Muscle of leg (tissue), 16 donors: ENCODE measurements at places on chromosomes 5 and 9.
A peak's percentile ranks its signal among the peaks of the same experiment; 100 is the strongest.

- H3K4me1 ChIP-seq = no peaks in the 10 kb centered on the region
- H3K4me3 ChIP-seq = no peak overlapping the region
- peak overlapping the region; percentile 42 for H3K27ac ChIP-seq
- no peaks in the 10 kb centered on the region for H3K27me3 ChIP-seq
- DNase-seq = no peak
These were observed 19.0 kb downstream of the GPR107 start for GRCh38 chr9:130072515-130073235.

- no peak overlapping the region for H3K27ac ChIP-seq
- peaks cover 5% of the 10 kb centered on the region for H3K27me3 ChIP-seq
- no peak overlapping the region for H3K4me3 ChIP-seq
- H3K36me3 ChIP-seq = no peaks in the 10 kb centered on the region
These were observed 193.1 kb downstream of the HSD17B3 start for GRCh38 chr9:96108691-96109380.

DNA sequence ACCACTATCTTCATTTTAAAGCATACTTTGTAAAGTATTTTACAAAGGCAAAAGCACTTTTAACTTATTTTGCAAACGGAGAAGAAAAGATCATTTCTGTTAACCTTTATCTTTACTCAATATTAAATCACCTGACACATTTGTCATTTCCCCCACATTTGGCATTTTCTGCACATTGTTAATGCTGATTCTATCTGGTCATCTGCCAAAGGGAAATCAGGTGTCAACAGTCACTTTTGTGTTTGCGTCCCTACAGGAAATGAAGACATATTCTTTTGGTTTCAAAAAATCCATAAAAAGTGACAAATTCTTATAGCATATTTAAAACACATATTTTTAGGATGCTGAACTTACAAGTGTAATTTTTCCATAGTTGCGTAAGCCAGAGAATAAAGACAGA lies 191.3 kb upstream of the TMEM161B start:
- no peaks in the 10 kb centered on the region for H3K4me1 ChIP-seq
- H3K27ac ChIP-seq = no peak overlapping the region
- H3K4me3 ChIP-seq = no peak overlapping the region
- no peak for DNase-seq
- H3K27me3 ChIP-seq = no peaks in the 10 kb centered on the region

DNA sequence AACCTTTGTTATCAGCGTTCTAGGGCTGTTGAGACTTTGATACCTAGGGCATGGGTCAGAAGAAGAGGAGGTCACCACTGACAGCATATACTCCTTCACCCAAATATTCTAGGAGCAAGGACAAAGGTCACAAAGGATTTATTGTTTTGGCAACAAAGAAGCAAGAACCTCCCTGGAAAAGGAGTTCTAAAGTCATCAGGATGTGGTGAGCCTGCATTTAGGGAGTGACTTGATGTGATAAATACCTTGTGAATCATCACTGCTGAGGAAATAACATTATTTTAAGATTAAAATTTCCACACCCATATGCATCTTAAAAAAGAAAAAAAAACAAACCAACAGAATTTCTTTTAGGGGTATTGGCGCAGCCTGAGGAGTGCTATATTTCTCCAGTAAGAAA lies 13.9 kb downstream of the IFNA1 start:
- H3K36me3 ChIP-seq = no peaks in the 10 kb centered on the region
- H3K4me1 ChIP-seq = no peaks in the 10 kb centered on the region
- DNase-seq = no peak
- no peak overlapping the region for H3K4me3 ChIP-seq
- no peaks in the 10 kb centered on the region for H3K27me3 ChIP-seq
- no peak overlapping the region for H3K27ac ChIP-seq

DNA sequence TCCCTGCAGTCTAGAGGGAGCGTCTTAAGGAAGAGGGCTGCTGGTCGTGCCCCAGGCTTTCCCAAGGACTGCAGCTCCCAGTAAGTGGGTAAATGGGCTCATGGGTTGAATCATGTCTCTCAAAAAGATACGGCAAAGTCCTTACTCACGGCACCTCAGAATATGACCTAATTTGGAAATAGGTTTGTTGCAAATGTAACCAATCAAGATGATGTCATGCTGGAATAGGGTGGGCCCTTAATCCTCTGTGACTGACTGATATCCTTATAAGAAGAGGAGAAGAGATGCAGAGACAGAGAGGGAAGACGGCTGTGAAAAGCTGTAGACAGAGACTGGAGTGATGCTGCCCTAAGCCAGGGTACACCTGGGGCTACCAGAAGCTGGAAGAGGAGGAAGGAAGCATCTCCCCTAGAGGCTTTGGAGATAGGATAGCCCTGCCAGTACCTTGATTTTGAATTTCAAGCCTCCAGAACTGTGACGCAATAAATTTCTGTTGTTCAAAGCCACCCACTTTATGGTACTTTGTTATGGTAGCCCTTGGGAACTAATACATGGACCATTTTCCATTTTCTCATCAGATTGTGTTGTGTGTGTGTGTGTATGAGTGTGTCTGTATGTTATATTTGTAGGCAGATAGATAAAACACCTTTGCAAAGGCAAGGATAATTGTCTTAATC lies 15.0 kb downstream of the GALNT10 start:
- H3K27me3 ChIP-seq = no peaks in the 10 kb centered on the region
- no peak overlapping the region for H3K4me3 ChIP-seq
- no peak for DNase-seq

DNA sequence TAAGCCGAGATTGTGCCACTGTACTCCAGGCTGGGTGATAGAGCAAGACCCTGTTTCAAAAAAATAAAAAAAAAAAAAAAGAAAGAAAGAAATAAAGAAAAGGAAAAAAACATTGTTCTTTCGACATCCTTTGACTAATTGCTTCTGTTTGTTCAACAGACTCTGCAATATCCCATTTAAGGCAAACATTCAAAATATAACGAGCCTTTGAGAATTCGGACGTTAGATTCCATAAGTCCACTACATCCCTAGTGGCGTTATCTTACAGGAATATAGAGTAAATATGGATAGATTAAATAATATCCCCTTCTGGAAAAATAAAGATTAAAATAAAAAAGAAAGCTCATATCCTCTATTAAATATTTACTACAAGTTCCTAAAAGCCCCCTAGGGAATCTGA lies 27.0 kb upstream of the HOMER1 start:
- DNase-seq = no peak
- no peak overlapping the region for H3K4me3 ChIP-seq
- H3K27ac ChIP-seq = no peak overlapping the region

- peaks cover 32% of the 10 kb centered on the region for H3K27me3 ChIP-seq
- no peak overlapping the region for H3K27ac ChIP-seq
- no peak for DNase-seq
- no peak overlapping the region for H3K4me3 ChIP-seq
- no peaks in the 10 kb centered on the region for H3K36me3 ChIP-seq
These were observed 65.0 kb downstream of the HSD17B3 start for GRCh38 chr9:96236854-96237550.

DNA sequence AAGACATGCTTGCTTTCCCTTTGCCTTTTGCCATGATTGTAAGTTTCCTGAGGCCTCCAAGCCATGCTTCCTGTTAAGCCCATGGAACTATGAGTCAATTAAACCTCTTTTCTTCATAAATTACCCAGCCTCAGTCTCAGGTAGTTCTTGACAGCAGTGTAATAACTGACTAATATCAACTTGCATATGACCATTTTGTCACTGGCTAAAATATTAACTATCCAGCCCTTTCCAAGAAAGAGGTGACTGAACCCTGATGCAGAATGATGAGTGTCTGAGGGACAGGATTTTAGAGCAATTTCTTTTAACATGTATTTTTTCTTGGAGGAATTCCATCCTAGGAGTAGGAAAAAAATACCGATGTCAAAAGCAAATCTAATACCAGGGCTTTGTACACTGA lies 266.1 kb downstream of the SEMA5A start:
- H3K4me3 ChIP-seq = no peak overlapping the region
- DNase-seq = no peak
- no peaks in the 10 kb centered on the region for H3K27me3 ChIP-seq
- no peaks in the 10 kb centered on the region for H3K36me3 ChIP-seq
- no peaks in the 10 kb centered on the region for H3K4me1 ChIP-seq

GRCh38 chr9:104604801-104605200 lies 626 bp downstream of the OR13C2 start:
- no peaks in the 10 kb centered on the region for H3K27me3 ChIP-seq
- no peak overlapping the region for H3K4me3 ChIP-seq
- DNase-seq = no peak
- no peaks in the 10 kb centered on the region for H3K4me1 ChIP-seq

DNA sequence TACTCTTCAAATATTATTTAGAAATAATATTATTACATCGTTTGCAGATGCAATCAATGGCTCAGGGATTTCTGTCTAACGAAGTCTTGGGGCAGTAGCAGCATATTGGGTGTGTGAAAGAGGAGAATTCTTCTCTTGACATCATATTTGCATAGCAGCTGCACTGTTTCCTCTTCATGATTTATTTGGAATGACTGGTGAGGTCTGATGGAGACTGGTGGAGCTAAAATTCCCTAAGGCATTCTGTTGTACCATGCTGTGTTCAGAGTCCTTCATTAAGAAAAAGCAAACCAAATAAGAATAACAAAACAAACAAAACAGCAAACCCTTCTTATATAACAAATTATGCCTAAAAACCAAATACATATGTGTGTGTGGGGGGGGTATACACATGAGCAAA lies 177.6 kb downstream of the DIRAS2 start:
- H3K27me3 ChIP-seq = no peaks in the 10 kb centered on the region
- DNase-seq = no peak
- H3K27ac ChIP-seq = no peak overlapping the region
- H3K4me1 ChIP-seq = no peaks in the 10 kb centered on the region
- H3K4me3 ChIP-seq = no peak overlapping the region

GRCh38 chr9:16333691-16334090 lies 536.8 kb downstream of the BNC2 start:
- peaks cover 29% of the 10 kb centered on the region for H3K4me1 ChIP-seq
- no peak overlapping the region for H3K27ac ChIP-seq
- H3K36me3 ChIP-seq = no peaks in the 10 kb centered on the region

DNA sequence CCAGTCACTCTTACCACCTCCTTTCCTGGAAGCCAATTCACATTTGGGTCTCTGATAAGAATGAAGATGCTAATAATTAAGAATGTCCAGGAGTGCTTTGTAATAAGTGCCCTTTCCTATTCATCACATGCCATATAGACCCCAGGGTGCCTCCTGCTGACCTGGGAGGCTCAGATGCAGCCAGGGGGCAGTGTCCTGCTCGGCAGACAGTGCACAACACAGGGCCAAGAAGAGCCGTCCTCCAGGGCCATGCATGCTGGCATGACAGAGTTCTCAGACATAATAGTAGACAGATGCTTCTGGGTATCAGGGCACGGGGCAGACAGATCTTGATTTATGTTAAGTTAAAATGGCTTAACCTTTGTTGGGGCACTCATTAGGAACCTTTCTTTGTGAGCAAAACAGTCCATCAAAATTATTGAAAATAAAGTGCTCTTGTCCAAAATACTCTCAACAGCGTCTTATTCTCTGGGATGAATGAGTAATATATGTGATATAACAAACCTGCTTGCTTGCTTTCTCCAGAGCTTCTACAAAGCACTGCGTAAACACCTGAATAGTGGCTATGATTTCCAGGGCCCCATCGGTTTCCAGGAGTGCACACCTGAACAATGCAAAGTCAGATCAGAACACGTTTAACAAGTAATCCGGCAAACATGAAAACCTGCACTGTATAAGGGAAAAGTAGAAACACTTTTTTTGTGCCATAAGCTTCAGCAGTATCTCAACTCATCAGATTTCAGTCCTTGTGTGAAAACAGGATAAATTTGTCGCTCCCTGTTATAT lies 192.7 kb downstream of the FANCC start:
- peaks cover 6% of the 10 kb centered on the region for H3K4me1 ChIP-seq

DNA sequence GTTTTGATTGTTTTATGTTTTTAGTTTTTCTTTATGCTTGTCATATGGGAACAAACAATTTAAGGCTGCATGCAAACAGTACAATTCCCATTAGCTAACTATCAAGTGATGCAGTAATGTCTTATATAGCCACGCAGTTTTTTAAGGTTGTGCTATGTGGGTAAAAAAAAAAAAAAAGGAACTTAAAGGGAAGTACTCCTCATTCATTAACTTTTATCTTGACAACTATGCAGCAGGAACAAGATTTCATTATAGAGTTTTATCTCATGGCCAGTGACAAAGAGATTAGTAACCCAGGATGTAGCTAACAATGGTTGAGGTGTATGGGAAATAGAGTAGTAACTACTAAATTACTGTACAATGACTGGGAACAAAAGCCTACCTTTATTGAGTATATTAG lies 1008.2 kb upstream of the CDH9 start:
- H3K27me3 ChIP-seq = no peaks in the 10 kb centered on the region
- no peak for DNase-seq
- no peaks in the 10 kb centered on the region for H3K36me3 ChIP-seq
- no peaks in the 10 kb centered on the region for H3K4me1 ChIP-seq
- H3K4me3 ChIP-seq = no peak overlapping the region

- peaks cover 7% of the 10 kb centered on the region for H3K36me3 ChIP-seq
- H3K4me3 ChIP-seq = no peak overlapping the region
- H3K27ac ChIP-seq = no peak overlapping the region
These were observed 43.5 kb downstream of the SLC12A7 start for GRCh38 chr5:1068204-1068894.

DNA sequence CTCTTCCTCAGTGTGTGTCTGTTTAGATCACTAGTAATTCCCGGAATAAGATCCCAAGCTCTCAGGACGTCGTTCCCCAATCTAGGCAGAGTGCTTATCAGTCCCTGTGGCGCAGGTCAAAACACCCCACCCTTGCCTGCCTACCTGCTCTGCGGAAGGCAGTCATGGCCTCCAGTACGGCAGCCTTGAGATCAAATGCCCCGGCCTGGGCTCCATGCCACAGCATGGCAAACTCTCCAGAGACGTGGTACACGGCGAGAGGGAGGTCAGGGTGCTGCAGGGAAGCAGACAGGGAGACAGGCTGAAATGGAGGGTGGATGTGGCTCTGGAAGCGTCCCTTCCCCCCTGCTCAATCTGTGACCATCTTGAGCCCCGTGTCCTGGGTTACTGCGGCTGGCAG lies 12.0 kb upstream of the HDHD3 start:
- no peaks in the 10 kb centered on the region for H3K4me1 ChIP-seq
- H3K4me3 ChIP-seq = no peak overlapping the region
- no peak overlapping the region for H3K27ac ChIP-seq
- no peaks in the 10 kb centered on the region for H3K27me3 ChIP-seq
- peaks cover 70% of the 10 kb centered on the region for H3K36me3 ChIP-seq

- H3K27me3 ChIP-seq = no peaks in the 10 kb centered on the region
- no peaks in the 10 kb centered on the region for H3K36me3 ChIP-seq
- no peak overlapping the region for H3K27ac ChIP-seq
- H3K4me1 ChIP-seq = no peaks in the 10 kb centered on the region
- no peak overlapping the region for H3K4me3 ChIP-seq
These were observed 476.6 kb upstream of the WWC1 start for GRCh38 chr5:167814828-167815227.

- H3K4me1 ChIP-seq = no peaks in the 10 kb centered on the region
- H3K4me3 ChIP-seq = no peak overlapping the region
- H3K27ac ChIP-seq = no peak overlapping the region
These were observed 136.9 kb upstream of the FBN2 start for GRCh38 chr5:128674837-128675446.

GRCh38 chr5:36397901-36398536 lies 96.3 kb upstream of the RANBP3L start:
- no peak overlapping the region for H3K4me3 ChIP-seq
- peaks cover 3% of the 10 kb centered on the region for H3K4me1 ChIP-seq
- no peak overlapping the region for H3K27ac ChIP-seq
- no peaks in the 10 kb centered on the region for H3K36me3 ChIP-seq
- no peaks in the 10 kb centered on the region for H3K27me3 ChIP-seq
- peak; percentile 82 for DNase-seq
